ENCODE measurements at places on chromosomes 3 and 15.

DNA sequence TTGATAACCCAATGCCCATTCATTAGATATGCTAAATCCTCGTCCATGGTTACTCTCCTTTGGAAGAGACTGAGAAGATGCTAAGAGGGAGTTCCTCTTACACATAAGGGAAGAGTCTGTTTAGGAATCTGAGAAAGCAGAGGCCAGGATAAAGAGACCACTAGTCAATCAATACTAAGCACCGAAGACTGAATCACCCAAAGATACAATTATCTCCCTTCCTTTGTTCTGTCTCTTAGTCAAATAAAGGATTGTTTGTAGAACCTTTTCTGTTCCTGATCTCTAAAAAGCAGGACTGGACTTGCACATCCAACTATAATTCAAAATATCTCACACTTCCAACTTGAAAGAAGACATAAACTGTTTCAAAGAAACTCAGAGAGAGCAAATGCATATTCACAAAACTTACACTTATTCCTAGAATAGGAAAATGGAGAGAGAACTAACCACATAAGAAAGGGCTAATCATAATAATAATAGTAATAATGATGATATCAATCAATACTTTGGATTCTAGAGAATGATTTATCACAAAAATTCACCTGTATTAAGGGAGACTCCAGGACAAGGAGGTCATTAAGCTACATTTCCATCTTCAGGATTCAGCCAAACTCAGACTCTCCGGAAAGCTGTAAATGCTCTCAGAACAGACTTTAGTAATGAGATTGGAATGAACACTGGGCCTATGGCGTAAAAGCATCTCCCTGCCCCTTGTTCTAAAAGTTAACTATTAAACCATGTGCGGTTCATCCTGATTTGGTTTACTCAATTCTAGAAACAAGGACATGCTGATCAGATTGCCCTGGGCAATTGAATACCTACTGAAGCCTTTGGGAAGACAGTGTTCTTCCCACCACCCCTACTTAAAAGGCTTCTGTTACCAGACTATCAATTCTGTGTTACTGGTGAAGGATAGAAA, 401.5 kb downstream of the ZBTB20 start:
- no peak for DNase-seq

DNA sequence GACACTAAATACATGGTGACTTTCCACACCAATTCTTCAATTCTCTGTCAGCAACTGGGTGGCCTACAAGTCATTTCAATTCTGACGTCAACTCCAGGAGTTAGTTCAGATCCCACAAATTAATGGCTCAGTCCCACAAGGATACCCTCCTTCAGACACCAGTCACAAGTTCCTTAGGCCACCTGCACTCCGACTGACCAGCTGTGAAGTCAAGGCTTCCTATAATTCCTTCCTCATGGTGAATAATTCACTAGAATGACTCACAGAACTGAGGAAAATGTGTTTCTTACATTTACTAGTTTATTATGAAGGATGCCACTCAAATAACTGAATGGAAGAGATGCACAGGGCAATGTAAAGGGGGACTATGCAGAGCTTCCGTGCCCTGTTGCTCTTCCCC, 6.3 kb upstream of the PIAS1 start:
- no peak for DNase-seq

GRCh38 chr15:51266656-51267050, 71.7 kb downstream of the CYP19A1 start:
- no peak for DNase-seq

GRCh38 chr3:40191850-40192448, 117.6 kb upstream of the EIF1B start:
- DNase-seq = no peak

DNA sequence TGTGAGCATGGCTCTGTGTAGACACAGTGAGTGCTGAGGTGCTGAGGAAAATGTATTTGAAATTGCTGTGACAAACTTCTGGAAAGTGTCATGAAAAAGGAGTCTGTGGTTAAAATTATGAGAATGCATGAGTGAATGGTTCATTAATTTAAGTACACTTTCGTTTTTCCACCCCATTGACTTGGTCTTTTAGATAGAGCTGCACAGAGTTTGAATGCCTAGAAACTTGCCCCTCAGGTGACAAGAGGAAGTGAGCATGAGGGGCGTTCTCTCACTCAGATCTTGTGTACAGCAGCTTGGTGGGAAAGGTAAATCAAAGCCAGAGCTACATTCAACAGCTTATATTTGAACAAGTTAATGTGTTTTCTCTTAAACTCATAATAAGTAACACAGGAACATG, 296.8 kb downstream of the WDR72 start:
- DNase-seq = no peak

DNA sequence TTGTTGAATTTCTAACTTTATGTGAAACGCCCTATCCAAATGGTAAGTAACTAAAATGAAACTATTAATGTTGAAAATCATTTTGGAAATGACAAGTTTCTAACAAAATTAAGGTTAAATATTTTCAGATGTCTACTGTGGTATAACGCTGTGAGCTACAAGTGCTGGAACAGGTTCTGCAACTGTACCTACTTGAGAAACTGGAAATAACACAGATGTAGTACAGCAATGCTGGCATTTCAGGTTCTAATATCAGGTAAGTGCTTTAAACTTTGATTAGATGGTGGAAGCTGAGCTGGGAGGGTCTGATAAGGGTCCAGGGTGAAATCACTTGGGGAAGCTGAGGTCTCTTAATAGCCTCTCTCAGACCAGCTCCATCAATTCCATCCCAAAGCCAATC, 315.1 kb downstream of the STXBP5L start:
- DNase-seq = no peak

- no peak for DNase-seq
Measured at GRCh38 chr3:69462022-69462825, 76.3 kb upstream of the FRMD4B start.

- DNase-seq = no peak
Measured at GRCh38 chr3:138356730-138357405, 8.5 kb downstream of the MRAS start.

DNA sequence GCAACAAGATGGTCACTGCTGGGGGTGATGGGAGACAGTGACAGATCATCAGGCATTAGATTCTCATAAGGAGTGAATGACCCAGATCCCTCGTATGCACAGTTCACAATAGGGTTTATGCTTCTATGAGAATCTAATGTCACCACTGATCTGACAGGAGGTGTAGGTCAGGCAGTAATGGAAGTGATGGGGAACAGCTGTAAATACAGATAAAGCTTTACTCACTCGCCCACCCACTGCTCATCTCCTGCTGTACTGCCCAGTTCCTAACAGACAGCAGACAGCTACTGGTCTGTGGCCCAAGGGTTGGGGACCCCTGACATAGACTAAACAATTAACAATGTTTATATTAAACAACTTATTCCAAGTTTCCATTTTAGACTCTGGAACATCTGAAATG, 25.4 kb downstream of the IFT80 start:
- no peak for DNase-seq

- no peak for DNase-seq
Measured at GRCh38 chr3:100022506-100022905, 91.8 kb downstream of the FILIP1L start.

GRCh38 chr15:34284937-34285336, 52.6 kb downstream of the SLC12A6 start:
- DNase-seq = no peak

GRCh38 chr3:99504258-99504657, 134.1 kb upstream of the COL8A1 start:
- no peak for DNase-seq

DNA sequence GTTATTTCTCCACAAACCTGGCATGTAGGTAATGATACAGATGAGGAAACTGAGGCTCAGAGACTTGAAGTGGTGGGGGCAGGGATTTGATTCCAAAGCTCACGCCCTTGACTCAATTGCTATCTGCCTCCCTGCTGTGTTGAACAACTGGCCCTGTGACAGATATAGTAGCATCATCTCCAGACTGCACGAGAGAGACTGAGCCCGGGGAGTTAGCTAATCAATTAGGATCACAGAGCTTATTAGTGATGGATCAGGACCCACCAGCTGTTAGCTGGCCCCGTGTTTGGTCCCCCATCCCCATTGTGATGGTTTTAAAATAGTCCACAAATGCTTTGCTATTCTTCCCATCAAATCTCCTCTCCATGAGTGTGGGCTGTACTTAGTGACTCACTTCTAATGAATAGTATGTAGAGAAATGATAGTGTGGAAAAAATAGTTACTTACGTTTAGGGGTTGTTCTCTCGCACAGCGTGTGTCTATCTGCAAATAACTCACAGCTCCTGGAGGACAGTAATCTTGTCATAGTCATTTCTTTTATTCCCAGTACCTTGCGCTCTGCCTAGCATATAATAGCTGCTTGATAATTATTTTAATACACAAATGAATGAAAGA, 74.4 kb upstream of the KLF13 start:
- no peak for DNase-seq

DNA sequence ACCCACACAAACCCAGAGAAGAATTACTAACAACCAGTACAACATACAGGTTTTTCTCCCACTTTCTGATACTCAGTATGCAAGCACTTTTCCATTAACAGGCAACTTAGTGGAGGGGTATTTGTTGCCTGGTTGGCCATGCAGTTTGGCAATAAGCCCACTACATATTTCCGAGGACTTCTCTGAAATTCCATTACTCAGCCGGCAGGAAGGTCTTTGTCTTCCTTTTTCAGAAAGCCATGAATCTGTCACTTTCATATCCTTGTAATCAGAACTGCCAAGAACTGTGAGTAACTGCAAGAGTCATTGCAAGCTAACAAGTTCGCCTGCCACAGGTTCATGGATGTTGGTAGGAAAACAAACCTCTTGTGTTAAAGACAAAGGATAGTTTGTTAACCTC, 422.3 kb upstream of the ROBO1 start:
- DNase-seq = no peak

GRCh38 chr3:68953816-68954444, 21.6 kb upstream of the TAFA4 start:
- no peak for DNase-seq

- no peak for DNase-seq
Measured at GRCh38 chr3:89699771-89700170, 592.4 kb downstream of the EPHA3 start.

DNA sequence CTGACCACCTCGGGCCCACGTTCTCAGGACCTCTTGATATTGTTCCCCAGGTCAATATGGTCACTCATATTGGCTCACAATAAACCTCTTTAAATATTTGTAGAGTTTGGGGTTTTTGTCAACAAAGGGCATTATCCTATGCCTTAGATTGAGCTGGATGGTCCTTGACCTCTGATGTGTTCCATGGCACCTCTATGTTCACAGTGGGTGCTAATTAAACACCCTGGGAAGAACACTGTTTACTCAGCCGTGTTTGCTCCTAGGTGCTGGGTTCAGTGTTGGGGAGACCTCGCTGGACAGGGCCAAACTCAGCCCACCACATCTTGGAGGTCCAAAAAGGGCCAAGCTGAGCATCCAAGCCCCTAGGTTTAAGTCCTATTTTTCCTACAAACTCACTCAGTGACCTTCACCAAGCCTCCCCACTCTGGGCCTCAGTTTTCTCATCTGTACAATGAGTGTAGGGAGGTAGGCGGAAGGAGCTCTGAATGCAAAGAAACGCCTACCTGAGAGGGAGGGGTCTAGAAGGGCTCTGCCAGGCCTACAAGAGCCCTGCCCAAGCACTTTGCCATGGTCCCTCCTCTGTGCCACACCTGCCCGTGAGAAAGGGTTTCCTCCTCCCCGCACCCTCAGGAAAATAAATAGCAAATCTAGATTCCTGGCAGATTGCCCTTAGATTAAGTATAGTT, 7.2 kb downstream of the FAM174B start:
- DNase-seq = no peak

- no peak for DNase-seq
Measured at GRCh38 chr3:4756855-4757574, 222.2 kb upstream of the BHLHE40 start.

DNA sequence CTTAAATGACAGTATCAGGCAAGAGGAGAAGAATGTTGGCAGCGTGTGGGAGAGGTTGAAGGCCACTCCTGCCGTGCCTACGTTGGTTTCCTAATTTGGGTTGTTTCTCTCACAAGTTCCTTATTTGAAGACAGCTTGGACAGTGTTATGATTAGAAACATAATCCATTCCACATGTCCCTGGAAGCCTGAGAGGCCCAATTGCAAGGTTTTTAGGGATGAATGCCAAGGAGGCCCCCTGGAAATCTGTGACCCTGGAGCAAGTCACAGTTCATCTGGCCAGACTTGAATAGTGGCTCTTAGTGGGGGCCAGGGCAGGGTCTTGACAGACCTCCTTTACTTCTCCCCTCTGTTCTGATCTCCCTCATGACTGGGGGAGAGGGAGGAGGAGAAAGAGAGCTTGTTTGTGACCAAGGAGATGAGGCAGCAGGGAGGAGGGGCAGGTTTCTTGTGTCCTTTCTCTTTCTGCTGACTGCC, 584.4 kb upstream of the TBL1XR1 start:
- no peak for DNase-seq

DNA sequence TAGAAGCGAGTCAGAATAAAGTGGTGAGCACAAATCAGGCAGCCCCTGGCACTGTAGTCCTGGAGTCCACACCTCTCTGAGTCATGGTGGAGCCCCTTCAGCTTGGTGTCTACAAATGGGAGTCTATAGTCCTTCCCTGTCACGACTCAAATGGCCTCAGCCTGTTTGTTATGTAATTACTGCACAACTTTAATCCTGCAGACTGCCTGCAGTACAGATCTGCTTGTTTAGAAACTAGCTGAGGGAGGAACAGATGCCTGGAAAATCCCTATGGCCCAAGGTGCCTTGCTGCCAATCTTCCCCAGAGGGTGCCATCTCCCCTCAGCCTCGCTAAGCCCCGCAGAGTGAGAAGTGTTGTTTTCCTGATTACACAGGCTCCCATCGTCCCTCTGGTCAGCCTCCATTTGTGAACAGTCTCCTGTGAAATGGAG, 3.9 kb upstream of the CXCR6 start:
- no peak for DNase-seq

GRCh38 chr3:183526838-183527427, 28.6 kb downstream of the KLHL6 start:
- DNase-seq = no peak

- DNase-seq = no peak
Measured at GRCh38 chr3:115401298-115401697, 222.0 kb upstream of the GAP43 start.

- no peak for DNase-seq
Measured at GRCh38 chr15:51303462-51303980, 34.9 kb downstream of the CYP19A1 start.

GRCh38 chr15:58715266-58715917, 34.1 kb downstream of the ADAM10 start:
- no peak for DNase-seq

GRCh38 chr3:182787302-182788036, 5.8 kb upstream of the ATP11B start:
- DNase-seq = no peak

- no peak for DNase-seq
Measured at GRCh38 chr3:164577667-164578210, 500.6 kb downstream of the SI start.
